ENCODE measurements at places on chromosomes 16 and 17.

DNA sequence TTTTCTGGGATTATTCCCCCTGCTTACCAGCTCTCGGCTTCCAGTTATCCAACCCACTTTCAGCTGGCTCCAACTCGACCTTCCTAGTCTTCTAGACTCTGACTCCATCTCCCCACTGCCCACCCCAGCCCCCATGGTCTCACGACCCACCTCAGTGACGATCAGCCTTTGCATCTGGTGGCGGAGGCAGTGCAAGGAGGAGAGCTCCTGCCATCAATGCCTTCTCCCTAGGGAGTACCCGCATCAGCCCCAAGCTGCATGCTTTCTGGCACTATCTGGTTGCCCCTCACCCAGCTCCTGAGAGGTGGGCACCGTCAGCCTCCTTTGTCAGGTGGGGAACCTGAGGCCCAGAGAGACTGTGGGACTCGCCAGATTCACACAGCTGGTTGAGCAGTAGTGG, 72.6 kb upstream of the RPL38 start:
- DNase-seq, result no peak

DNA sequence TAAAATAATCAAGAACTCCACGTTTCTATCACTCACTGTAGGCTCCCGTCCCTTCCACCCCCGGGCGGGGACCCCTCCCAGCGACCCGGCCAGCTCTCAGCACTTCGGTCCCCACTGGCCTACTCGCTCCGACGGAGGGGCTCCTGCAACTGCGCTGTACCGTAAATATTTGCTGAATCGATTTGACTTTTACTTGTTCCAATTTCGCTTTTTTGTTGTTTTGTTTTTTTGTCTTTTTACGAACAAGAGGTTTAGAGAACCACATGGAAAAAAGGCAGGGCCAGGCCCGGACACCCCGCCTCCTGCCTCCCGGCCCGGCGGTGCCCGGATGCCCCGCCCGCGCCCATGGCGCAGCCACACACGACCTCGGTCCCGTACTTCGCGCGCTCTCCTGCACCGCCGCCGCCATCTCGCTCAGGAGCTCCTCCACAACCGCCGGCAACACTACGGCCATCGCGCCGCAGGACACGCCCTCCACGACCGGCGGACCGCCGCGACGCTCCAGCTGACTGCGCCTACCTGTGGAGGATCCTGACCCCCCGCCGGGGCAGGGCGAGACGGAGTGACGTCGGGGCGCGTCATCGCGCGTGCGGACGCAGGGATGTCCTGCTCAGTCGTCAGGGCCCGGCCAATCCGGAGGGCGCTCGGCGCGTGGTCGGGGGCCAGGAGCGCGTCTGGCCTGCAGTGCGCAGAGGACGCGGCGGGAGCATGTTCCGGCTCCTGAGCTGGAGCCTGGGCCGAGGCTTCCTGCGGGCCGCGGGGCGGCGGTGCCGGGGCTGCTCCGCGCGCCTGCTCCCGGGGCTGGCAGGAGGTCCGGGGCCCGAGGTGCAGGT, at the start of the genes TTC19 and ZSWIM7:
TSS of gene TTC19 (plus strand) at position 684 of the 833 bp plus-strand sequence. CDS start at position 709, 25 bp downstream.
TSS of gene ZSWIM7 (minus strand) at position 564 of the 833 bp plus-strand sequence. CDS start at position 454, 110 bp downstream.
- DNase-seq, result peak; percentile 83

DNA sequence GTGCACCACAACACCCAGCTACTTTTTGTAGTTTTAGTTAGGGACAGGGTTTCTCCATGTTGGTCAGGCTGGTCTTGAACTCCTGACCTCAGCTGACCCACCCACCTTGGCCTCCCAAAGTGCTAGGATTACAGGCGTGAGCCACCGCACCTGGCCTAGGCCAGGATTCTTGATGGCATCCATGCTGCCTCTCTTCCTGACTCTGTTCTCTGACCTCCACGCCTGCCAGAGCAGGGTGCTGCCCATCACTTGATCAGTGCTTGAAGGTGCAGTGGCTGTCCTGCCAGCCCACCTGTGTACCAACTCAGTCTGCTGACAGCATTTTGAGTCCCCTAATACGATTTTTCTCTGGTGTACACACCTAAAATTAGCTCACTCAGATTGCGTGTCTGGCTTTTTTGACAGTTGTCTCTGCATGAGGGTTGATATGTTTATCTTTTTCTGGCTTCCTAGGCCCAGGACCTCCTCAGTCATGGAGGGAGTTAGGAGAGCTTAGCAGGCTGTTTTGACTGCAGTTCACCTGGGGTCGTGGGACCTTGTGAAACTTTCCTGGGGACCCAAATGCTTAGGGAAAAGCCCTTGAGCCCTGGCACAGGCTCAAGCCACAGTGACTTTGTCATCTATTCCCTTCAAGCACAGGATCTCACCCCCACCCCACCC, 5.9 kb downstream of the HAS3 start:
- DNase-seq, result no peak

DNA sequence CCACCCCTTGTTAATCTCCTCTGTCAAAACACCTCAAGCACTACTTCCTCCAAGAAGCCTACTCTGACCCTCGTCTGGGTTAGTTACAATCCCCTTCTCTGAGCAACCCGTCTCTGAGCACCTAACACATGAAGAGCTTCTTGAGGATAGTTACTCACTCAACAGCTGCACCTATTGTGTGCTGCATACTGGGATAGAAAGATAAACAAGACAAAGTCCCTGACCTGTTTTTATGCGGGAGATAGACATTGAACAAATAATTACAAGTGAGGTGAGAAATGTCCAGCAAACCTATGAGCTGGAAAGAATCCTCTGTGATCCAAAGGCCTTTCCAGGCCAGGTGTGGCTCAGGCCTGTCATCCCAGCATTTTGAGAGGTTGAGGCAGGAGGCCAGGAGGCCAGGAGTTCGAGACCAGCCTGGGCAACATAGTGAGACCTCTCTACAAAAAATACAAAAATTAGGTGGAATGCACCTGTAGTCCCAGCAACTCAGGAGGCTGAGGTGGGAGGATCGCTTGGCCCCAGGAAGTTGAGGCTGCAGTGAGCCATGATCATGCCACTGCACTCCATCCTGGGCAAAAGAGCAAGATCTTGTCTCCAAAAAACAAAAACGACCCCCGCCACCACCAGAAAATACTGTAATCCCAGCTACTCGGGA, 5.5 kb upstream of the ZNF771 start:
- DNase-seq, result no peak

DNA sequence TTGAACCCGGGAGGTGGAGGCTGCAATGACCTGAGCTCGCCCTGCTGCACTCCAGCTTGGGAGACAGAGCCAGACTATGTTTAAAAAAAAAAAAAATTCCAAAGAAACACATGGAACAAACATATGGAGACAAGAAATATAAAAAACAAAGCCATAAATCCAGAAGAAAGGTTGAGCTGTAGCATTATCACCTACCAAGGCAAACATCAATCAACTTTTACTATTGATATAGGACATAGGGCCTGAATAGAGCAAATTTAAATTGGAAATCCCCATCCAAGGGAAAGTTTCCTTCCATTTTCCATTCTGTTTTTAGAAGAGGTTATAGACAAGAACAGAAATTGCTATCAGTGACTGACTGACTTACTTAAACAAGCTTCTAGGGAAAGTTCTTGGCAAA, 56.6 kb downstream of the SSH2 start:
- DNase-seq, result no peak

DNA sequence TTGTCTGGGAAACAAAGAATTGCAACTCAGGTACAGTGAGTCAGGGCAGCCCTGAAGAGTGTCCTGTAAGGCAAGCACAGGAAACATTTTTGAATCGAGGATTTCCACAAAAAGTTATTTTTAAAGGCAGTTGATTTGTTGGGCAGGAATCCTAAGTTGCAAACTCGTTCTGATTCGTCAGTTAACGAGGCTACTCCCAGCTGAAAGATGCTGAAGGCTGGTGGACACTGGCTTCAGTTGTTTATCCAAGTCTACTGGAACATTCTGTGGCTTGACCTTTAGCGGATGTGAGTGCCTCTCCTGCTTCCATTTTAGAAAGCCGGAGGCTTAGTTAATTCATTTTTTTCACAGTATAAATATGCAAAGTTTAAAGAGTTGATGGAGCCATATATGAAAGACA, 84.2 kb downstream of the KCNJ12 start:
- no peak for DNase-seq

DNA sequence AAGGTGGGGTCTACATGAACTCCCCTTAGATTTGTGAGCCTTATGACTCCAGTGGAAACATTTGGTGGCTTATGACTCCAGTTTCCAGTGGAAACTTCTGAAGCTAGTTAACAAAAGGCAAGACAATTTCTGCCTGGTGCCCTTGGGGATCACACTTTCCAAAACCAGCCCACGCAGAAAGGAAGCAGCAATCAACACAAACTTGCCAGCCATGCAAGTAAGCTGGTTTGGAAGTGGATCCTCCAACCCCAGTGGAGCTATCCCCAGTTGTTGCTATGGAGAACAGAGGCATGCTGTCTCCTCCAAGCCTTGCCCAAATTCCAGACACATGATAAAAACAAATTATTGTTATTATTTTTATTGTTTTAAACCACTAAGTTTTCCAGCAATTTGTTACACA, 130.9 kb downstream of the CDH11 start:
- DNase-seq, result no peak

- no peak for DNase-seq
Observed at GRCh38 chr16:48479329-48479728, 94.1 kb upstream of the SIAH1 start.

Data from stimulated activated CD8-positive, alpha-beta memory T cell treated with anti-CD3 and anti-CD28 coated beads, Interleukin-15, amount 100 ng/mL, for 4 hours (primary cell).